ENCODE measurements at places on chromosomes 1 and 21.

DNA sequence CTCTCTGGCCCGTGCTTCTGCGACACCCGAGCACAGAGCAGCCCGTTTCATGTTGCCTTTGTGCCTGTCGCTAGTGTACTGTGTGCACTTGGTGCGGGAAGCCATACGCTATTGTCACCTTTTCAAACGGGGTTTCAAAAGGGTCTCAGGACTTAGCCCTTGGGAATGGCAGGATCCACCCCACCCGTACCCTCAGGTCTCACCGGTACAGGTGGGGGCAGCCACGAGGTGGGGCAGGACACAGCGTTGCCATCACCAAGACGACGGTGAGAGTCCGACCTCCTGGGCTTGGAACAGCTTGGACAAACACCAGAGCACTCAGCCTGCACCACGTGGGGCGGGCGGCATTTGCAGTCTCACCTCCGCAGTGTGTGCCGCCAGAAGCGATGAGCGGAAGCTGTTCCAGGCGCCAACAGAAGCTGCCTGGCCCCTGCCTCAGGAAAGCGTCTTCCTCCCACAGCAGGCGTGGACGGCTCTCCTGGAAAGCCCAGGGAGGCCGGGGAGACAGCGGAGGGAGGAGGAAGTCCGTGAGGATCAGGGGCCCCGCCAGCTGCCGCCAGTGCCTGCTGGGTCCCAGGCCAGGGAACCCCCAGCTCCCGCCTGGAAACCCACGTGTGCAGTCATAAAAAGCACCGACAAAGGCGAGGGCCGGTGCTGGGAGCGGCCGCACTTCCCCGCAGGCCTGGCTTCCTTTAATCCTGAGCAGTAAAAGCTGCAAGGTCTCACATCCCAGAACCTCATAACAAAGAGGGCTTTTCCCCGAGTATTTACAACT, 131.3 kb upstream of the ARHGEF16 start:
- DNase-seq: no peak

- no peak for DNase-seq
Measured at GRCh38 chr1:209564849-209565248, 18.7 kb upstream of the CAMK1G start.

- DNase-seq: no peak
Measured at GRCh38 chr21:36347962-36348328, 27.9 kb downstream of the MORC3 start.

DNA sequence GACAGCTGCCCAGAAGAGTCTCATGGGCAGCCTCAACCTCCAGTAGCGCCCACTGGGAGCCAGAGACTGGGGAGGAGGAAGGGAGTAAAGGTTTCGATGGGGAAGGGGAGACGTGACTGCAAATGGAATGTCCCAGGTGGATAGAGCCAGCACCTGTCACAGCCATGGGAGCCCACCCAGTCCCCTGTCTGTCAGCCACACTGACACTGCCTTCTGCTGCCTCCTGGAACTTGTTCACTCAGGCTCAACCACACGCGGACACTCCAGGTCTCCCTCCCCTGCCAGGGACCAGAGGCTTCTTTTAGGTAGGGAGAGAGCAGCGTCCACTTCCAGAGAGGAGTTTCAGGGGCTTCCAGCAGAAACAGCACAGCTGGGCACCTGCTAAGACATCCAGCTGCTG, 346.3 kb downstream of the NPHP4 start:
- no peak for DNase-seq

GRCh38 chr1:165633614-165634013, 2.6 kb downstream of the MGST3 start:
- DNase-seq: no peak

GRCh38 chr1:208351838-208352237, 107.7 kb upstream of the PLXNA2 start:
- no peak for DNase-seq

GRCh38 chr1:94115900-94116436, 5.0 kb downstream of the ABCA4 start:
- no peak for DNase-seq

DNA sequence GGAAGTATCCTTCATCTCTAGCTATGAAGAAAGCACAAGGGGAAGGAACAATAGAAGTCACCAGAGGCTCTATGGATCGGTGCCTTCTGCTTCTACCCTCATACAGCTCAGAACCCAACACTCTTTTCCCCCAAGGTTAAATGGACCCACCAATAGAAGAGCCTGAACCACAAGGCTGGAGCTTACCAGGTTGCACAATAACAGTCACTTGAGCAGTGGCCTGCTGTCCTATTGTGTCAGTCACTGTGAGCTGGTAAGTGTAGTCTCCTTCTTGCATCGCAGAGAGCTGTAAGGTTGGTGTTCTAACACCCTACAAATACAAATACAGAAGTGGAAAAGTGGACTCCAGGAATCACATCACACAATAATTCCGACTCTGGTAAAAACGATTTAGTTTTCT, 103.0 kb downstream of the KIAA0319L start:
- no peak for DNase-seq

GRCh38 chr1:17955302-17956285, 152.0 kb upstream of the IGSF21 start:
- no peak for DNase-seq

GRCh38 chr1:56972976-56973375, 7.2 kb upstream of the C8B start:
- no peak for DNase-seq

DNA sequence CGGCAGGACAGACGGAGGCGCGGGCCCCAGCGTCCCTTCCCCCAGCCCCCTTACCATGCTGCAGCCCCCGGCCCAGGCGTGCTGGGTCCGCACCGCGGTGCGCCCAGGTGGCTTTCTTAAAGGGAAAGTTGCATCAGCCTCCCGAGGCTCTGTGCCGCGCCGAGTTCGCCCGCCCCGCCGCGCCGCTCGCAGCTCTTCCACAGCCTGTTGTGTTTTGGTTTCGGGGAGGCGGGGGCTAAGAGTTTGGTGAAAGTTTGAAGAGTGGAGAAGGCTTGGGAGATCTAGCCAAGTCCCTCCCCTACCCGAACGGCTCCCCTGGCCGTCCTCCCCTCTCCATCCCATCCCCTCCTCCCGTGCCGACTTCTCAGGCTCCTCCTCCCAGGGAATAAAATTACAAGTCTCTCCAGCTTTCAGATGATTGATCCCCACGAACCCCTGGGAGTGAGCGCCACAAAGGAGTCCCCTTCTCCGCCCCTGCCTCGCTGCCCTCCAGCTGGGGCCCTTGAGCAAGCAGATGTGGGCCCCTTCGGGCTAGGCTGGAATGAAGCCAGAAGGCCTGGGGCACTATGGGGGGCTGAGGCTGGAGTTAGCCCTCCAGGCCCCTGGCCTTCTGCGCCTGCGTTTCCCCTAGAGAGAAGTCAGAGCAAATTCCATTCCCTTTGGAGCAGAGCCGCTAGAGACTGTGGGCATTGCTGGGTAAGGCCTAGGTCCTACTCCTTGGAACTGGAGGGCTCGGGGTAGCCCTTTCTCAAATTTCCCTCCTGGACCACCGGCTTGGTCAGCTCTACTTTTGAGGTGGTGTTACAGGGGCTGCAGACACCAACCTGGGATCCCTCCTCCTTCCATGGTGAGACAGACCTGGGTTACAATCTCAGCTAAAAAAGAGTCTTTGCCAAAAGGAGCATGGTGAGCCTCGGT, at the start of gene SLC6A9:
SLC6A9 (minus strand) TSS at position 211 of the 918 bp plus-strand sequence. CDS start 7,185 bp downstream, outside the sequence.
- no peak for DNase-seq

- DNase-seq: no peak
Measured at GRCh38 chr1:109381573-109381972, 16.1 kb downstream of the SORT1 start.

- no peak for DNase-seq
Measured at GRCh38 chr21:42829417-42829816, 49.9 kb downstream of the WDR4 start.

DNA sequence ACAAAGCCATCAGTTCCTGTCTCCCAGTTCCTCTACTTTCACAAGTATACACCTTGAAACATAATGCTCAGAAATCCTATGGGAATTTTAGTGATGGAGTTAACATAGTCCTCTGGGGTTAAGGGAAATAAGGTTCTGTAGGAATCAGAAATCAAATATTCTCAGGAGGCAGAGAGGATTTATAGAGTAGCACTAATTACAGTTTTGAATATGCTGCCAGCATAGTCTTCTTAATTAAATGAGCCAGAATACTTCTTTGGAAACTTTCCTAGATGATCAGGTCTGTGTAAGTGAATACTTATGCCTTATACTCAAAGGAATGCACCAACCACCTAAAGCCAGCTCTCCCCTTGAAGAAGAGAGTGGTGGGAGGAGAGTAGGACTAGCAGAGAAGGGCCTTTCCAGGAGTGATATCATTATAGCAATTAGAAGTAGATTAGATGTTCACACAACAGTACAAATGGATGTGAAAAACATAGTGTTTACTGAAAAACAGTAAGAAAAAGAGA, 31.4 kb upstream of the DIRAS3 start:
- DNase-seq: no peak

GRCh38 chr21:33936301-33937038, 20.9 kb upstream of the ATP5PO start:
- no peak for DNase-seq

DNA sequence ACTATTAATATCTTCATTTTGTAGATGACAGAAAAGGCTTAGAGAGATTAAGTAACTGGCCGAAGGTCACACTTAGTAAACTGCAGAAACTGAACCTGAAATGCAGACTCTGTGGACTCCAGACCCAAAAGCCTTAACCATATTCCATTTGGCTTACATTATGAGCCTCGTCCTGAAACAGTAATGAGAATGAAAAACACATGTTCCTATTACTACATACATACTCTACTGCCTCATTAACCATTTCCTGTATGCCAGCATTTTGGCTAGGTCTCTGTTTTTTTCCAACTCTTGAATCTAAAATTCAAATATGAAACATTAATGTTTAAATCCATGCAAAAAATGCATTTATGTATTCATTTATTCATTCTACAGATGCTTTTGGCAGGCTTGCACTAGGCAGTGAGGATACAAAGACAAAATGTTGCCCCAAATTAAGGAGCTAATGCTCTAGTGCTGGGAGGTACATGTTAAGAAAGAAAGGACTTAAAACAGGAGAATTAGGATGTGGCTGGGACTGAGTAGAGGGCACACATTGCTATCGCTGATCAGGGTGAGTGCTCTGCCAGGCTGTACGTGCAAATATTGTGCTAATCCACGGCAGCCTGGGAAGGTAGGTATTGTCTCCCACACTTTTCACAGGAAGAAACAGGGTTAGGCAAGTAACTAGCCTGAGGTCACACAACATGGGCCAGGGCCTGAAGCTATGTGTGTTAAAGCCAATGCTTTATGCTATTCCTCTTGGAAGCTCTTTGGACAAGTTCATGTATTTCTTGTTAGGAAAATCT, 14.0 kb downstream of the DEGS1 start:
- DNase-seq: no peak

DNA sequence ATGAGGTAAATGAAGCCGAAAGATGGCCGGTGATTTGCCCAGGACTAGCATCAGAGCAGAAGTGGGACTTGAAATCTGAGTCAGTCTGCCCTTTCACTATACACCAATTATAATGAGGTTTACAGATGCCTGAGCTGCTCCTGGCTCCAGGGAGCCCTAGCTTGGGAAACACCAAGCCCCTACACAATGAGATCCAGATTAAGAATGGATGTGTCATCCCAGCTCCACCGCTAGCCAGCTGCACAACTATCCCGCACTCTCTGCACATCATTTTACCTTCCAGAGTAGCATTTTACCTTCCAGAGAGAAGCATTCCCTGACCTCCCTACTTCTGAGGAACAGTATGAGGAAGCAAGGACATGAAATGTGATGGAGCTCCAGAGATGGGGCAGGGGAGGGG, 27.0 kb downstream of the SERTAD4 start:
- no peak for DNase-seq

DNA sequence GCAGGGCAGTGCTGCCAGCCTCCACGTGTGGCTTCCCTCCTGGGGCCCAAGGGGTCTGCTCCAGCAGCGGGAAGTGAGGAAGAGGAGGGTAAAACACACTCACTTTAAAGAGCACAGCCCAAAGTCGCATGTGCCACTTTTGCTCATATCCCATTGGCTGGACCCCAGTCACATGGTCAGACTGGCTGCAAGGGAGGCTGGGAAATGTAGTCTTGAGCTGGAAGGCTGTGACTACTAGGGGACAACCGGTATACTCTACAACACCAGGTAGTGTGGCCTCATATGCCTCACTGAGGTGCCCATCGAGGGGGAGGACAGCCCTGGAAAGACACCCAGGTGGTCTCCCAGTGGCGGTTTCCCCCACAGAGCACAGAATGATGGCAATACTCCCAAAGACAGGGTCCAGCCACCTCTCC, 45.2 kb downstream of the CAMK2N1 start:
- DNase-seq: no peak

- DNase-seq: no peak
Measured at GRCh38 chr1:26274801-26275425, 5.0 kb upstream of the SH3BGRL3 start.

DNA sequence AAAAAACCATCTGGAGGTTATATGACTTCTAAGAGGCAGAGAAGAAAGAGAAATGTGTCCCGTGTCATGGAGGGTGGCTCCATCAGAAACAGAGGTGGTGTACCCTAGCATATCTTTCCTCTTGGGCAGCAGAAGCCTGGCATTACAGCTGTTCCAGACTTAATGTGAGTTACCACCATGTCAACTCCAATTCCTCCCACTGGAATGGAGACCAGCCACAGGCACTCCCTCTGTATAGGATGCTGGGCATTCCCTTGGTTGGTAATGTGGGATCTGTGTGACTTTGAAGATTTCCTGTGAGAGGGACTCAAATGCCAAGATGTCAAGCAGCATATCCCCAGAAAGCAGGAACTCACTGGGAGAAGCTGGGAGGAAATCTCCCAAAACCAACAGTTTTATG, 77.1 kb upstream of the COG2 start:
- DNase-seq: no peak

GRCh38 chr1:69126796-69127195, 440.9 kb upstream of the LRRC7 start:
- no peak for DNase-seq

- DNase-seq: no peak
Measured at GRCh38 chr1:193111641-193112090, 6.5 kb upstream of the GLRX2 start.

DNA sequence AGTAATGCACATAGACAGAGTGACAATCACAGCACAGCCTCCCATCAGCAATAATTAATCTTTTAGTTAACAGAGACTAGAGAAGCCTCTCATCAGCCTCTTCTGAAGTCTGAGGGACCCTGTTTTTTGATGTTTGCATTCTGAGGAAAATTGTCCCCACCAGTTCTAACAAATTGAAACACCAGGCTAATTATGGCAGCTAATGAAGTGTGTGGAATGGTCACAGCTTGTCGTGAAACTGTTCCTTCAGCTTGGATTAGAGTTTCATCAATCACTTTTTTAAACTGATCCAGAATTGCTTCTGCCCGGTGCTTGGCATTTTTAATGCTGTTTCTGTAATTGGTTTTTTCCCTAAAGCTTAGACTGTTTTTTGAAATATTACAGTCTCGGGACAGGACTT, 208.0 kb downstream of the SPATA17 start:
- no peak for DNase-seq

GRCh38 chr1:15210651-15211375, 36.2 kb upstream of the FHAD1 start:
- no peak for DNase-seq

Data from cortex of kidney (tissue), 1 donor.